NCI-H1092 (cell line): ENCODE measurements at places on chromosomes 7 and 10.

GRCh38 chr10:132509506-132510173, 27.9 kb upstream of the INPP5A start:
- no peak for DNase-seq

DNA sequence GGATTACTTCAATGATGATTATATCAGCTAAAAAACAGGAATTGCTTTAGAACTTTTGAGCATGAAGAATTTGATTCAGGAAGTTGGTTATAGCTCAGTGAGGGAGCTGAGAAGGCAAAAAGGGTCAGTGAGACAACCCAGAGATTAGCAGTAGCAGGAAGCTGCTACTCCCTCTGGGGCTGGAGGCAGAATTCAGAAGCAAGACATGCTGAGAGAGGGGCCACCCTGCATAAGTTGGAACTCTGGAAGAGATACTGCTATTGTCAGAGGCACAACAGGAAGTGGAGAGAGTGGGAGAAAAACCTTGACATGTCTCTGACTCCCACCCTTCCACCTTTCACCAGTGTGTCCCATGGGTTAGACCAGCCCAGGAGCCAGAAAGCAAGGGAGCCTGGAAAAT, 488.7 kb downstream of the ADRA2A start:
- DNase-seq: no peak

- no peak for DNase-seq
These were observed 17.3 kb downstream of the GET4 start for GRCh38 chr7:893686-894085.

- DNase-seq: no peak
These were observed 169.6 kb downstream of the C7orf25 start for GRCh38 chr7:42742318-42742717.

- DNase-seq: no peak
These were observed 266.6 kb downstream of the HDAC9 start for GRCh38 chr7:18762189-18762588.

DNA sequence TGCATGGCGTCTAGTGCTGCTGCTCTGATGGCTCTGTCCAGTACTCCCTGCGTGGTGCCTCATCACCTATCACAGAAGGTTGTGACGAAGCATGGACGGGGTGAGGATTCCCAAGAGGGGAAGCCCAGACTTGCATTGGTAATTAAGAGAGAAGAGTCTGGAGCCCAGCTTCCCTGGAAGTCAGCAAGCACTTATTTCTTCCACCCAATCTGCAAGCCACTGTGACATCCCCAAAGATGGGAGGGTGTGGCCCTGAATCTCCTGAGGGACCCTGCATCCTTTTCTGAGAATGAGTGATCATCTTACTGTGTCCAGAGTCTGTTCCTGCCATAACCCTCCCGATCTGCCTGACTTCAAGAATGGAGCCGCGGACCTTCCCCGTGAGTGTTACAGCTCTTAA, 166.7 kb downstream of the PTPN20 start:
- DNase-seq: no peak

- DNase-seq: no peak
These were observed 61.0 kb upstream of the AOAH start for GRCh38 chr7:36784991-36785940.

DNA sequence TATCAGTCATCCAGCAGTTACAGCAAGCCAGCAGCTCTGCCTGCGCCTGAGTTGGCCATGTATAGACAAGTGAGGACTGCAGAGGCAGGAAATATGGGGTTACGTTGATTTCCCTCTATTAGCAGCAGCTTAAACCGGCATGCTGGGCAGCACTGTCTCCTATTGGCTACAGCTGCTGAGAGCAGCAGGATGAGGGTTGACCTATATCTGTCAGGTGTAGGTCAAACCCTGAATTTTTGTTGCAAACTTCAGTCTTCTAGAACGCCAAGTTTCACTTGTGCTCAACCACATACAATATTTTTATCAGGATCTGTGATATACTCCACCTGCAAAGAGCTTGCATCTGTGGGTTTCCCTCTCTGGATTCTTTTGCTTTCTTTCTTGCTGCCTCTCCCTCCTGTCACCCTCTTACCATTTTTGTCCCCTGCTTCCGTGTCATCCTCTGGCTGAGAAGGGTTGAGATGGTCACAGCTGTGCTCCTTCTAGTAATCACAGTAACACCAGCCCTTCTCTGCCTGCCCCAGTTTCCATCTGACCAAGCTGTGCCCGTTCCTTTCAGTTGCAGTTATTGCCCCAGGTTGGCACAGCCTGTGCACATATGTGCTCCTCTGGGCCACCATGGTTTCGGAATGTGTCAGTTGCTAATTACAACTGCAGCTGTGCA, 23.8 kb upstream of the GLCCI1 start:
- no peak for DNase-seq
